ENCODE measurements at places on chromosomes 1 and 21.

- DNase-seq, result no peak
Observed at GRCh38 chr1:161997152-161997551, 26.5 kb downstream of the OLFML2B start.

GRCh38 chr1:14787604-14788003 lies 189.1 kb downstream of the KAZN start:
- no peak for DNase-seq

GRCh38 chr1:35851132-35851869 lies 31.7 kb upstream of the AGO1 start:
- DNase-seq, result peak; percentile 62

DNA sequence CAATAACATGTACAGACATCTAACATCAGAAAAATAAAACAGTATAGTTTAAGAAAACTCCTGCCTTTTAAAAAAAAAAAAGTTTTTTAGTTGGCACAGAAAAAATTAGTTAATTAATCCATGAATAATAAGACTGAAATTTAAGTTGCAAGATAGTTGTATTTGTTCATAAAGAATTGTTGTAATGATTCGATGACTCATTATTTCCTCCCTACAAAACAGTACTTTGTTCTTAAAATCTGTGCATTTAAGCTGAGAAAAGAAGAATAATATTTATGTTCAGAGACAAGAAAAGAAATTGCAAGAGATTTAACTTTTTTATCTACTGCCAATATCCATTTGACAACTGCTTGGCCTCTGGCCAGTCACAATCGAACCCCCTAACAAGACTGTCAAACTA lies 894.7 kb downstream of the ADGRL2 start:
- no peak for DNase-seq

DNA sequence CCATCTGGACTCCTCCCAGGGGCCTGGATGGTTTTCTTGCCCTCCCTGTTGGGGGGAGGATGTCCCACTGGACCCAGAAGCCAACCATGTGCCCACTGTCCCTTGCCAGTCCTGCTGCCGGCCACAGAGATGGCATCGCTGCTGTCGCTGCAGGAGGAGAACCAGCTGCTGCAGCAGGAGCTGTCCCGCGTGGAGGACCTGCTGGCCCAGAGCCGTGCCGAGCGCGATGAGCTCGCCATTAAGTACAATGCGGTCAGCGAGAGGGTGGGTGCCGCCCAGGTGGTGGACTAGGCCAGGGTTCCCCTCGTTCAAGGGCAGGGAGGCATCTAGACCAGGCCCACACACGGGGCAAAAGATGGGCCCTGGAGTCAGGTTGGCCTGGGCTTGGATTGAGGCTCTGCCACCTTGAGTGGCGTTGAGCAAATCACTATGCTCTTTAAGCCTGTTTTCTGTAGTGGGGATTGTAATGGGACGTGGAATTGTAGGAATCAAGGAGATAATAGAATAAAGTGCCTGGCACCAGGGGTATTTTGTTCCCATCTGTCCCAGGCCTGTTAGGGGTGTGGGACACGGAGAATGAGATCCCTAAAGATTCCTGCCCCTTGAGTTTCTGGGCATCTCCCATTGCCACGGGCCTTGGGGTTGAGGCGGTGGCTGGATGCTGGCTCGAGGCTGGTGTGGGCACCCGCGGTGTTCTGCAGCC lies 2.6 kb downstream of the CROCC start:
- no peak for DNase-seq

Data from astrocyte of the cerebellum (primary cell).